ENCODE measurements at places on chromosomes 16 and 17.

DNA sequence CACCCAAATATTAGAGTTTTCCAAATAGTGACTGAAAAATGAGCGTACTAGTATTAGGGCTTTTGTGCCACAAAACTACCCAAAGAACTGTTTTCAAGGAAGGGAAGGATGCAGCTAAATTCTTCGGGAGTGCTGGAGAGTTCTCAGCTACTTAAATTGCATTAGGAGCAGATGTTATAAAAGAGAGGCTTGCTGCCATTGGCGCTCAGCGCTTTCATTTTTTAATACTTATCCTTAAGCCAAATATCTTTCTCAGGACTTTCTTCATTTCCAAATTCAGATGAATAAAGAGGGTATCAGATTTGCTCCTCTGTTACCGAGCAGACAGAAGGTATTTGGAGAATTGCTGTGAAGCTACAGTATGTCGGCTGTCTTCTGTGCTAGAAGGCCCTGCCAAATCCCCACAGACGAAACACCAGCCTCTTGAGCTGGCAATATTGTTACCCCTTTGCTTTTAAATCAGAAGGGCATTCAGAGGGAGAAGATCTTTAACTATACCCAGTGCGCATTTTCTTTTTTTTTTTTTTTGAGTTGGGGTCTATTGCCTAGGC is 47.2 kb upstream of the CLEC18A start:
- DNase-seq, result no peak

- no peak for DNase-seq
These were observed 13.8 kb downstream of the STXBP4 start for GRCh38 chr17:54982399-54982798.

DNA sequence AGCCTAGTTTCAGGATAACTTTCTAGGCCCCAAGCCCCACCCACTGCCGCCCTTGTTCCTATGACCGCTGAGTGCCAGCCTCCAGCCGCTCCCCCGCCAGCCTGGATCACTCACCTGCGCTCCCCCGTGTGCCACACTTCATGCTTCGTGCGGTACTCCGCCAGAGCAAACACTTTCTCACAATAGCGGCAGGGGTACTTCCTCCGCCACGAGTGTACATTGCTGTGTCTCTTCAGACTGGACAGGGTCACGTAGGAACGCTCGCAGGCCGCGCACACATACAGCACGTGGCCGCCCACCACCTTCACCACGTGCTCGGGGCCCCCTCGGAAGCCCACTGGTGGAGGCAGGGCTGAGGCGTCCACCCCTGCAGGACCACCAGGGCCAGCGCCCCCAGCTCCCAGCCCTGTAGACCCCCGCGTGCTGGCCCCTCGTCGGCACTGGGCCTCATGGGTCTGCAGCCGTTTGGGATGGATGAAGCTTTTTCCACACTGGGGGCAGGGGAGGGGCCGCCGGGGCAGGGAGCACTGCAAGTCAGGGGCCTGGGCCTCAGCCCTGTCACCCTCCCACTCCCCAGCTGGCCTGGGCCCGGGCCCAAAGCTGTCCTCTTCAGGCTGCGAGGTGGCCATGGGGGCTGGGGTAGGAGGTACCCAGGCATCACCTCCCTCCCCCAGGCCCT is 13.7 kb downstream of the ZBTB4 start:
- DNase-seq, result no peak

GRCh38 chr16:10224850-10225249 is 42.6 kb upstream of the GRIN2A start:
- no peak for DNase-seq

DNA sequence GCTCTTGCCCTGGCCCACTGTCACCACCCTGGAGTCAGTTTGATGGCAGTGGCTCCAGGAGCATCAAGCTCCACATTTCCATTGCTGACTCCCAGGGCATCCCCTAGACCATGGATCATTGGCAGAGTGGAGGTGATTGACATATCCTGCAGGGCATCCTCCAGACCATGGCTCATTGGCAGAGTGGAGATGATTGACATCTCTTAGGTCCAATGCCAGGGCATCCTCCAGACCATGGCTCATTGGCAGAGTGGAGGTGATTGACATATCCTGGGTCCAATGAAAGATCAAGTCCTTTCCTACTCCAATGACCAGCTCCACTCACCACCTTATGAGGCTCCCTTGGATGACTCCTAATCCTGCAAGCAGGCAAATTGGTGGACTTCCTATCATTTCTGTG is 174.3 kb upstream of the NLRP1 start:
- no peak for DNase-seq

GRCh38 chr17:4195306-4195705 is 52.3 kb downstream of the CYB5D2 start:
- DNase-seq, result no peak

- DNase-seq, result peak; percentile 42
These were observed 240.5 kb downstream of the GSG1L start for GRCh38 chr16:27822996-27823395.

- DNase-seq, result no peak
These were observed 30.4 kb downstream of the PPM1D start for GRCh38 chr17:60630352-60630751.

DNA sequence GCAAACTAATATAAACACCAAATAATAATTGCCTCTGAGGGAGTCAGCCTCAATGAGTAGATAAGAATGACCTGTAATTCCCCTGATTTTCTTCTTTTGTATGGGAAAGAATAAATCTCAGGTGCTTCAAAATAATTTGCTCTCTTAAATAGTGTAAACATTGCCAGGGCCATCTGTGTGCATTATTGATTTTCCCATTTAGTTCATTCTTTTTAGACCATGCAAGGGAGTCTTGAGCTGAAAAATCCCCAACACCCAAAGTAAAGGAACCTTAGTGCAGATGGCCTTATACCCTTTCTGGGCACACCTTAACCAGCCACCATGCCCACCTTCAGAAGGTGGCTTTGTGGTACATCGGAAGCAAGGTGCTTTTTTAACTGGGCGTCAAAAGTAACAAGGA is 267.2 kb downstream of the TMEM114 start:
- peak; percentile 87 for DNase-seq

DNA sequence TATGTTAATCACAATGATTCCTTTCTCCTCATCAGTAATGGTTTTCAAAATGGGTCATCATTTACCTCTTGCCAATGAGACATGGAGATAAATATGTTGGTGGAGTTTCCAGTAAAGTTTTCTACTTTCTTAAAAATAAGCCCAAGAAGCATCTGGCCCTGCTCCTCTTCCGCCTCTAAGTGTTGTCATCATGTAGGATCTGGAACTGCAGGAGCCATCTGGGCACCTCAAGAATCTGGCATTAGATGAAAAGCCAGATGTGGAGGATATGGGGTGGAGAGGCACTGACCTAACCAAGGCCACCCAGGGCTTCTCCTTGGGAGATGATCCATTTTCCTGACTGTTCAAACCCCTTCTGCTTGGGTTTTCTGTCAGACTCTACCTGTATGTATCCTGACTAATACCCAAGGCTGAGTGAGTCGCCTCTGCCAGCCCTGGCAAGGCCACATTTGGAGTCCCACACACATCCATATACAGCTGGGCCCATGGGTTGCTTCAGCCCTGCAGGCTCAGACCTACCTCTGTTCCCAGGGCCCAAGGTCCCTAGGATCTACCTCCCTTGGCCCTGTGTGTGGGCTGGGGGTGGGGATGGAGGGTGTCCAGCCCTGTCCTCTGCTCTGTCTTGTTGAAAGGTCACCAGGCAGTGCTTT is 24.6 kb downstream of the CCDC182 start:
- no peak for DNase-seq

DNA sequence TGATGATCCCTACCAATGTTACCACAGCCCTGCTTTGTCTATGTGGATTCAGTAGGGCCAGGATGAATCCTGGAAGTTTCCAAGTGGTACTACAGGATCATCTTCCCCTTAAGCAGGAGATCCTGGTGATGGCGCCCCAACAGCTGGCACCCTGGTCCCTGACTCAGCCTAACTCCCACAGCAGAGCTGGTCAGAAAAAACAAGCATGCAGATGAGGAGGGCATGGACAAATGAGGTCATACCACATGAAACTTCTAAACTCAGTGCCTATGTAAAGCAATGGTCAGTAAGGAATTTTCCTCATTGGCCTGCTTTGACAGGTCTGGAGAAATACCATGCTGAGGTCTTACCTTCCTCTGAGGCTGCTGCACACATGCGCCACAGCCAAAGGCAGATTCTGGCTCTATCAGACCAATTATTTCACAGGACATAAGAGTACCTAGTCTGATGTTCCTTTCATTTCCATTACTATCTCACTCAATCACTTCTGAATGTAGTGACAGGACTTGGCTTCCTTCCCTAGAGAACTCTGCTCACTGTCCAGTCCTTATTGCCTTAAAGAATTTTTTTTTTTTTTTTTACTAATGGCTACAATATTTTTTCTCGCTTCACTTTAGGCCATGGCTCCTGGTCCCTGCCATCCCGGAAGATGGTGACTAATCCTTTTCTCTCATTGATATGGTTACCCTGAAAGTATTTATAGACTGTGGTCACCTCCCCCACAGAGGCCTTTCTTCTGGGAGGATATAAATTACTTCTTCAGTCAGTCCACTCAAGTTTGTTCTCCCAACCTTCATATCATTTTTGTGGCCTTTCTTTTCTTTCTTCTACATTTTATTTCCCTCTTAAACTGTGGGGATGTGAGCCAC is 525.2 kb upstream of the PSMD7 start:
- DNase-seq, result no peak

- no peak for DNase-seq
These were observed 13.9 kb downstream of the TNS4 start for GRCh38 chr17:40487371-40488020.

GRCh38 chr17:29744121-29744520 is 121.4 kb upstream of the CORO6 start:
- no peak for DNase-seq
